CD4-positive, alpha-beta T cell treated with Interleukin-2 at 100 ng/mL for 4 hours (primary cell): ENCODE measurements at places on chromosomes 4 and X.

DNA sequence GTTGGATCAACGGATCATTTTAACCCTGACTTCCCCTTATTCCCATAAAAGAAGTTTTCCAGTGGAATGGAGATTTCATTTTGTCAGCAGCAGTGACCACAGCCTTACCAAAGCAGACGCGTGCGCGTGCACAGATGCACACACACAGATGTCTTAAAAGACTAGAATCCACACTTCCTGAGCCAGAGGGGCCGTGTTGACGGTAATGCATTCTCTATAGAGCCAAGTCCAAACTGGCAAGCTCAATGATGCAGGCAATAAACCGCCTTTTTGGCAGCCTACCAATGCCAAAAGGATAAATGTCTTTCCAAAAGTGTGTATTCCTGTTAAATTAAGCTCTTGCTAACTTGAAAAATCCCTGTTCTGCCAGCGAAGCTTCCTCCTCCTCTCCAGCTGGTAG, 18.8 kb upstream of the CLDN34 start:
- no peak for DNase-seq

DNA sequence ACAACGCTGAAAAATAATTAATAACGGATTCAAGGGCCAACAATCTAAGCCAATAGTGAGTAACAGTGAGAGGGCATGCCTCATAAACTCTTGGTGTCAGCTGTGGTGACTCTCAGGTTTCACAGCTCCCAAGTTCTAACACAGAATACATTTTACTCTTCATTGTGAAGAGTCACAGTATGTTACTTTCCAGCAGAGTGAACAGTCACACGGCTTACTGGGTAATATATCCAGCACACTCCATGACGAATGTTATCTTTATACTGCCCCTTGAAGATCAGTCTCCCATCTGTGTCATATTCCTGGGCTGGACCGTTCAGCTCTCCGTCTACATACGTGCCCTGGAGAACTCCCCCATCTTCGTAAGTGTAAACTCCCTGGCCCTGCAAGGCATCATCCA, 23.1 kb downstream of the SETD7 start:
- DNase-seq, result no peak

GRCh38 chr4:110033355-110034025, 120.8 kb downstream of the EGF start:
- no peak for DNase-seq

DNA sequence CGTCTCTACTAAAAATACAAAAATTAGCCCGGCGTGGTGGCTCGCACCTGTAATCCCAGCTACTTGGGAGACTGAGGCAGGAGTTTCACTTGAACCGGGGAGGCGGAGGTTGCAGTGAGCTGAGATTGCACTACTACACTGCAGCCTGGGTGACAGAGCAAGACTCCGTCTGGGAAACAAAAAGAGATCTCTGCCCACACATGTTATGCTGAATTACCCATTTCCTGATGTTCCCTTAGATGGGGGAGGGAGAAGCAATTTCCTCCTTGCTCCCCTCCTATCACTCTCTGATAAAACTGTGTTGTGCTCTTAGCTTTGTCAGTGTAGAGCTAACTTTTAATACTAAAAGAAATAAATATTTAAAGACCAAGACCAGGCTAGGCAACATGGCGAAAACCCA, 102.5 kb downstream of the LARP7 start:
- DNase-seq, result no peak

- DNase-seq, result no peak
Measured at GRCh38 chrX:43373032-43373431, 283.1 kb upstream of the MAOA start.

- no peak for DNase-seq
Measured at GRCh38 chr4:138609943-138610350, 367.8 kb upstream of the SLC7A11 start.

- no peak for DNase-seq
Measured at GRCh38 chr4:181701214-181701613, 542.0 kb upstream of the TENM3 start.

- peak; percentile 23 for DNase-seq
Measured at GRCh38 chr4:154626793-154627484, 14.5 kb upstream of the FGG start.

DNA sequence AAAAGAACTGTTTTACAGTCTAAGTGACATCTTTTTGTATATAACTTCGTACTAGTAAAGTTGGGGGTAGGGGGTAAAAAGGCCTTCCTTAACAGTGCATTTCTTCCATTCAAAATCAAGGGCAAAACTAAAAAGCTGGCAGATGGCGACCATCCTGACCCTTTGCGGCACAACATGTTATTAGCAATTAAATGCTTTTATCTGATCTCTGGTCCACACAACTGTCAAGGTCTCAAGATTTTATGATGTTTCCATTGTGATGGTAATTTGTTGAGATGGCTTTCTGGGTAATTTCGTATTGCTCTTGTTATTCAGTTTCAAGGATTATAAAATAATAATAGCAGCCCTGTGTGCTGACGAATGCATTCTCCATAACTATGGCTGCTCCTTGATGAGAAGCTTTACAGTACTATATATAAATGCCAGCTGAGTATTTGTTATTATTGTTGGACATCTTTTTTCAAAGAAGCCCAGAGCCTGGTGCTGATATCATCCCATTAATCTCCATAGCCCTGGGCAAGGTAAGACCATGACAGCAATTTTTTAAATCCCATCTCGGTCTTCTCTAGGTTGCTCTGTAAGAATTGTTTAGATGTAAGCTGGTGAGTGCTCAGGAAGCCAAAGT, 89.5 kb downstream of the CBR4 start:
- no peak for DNase-seq

DNA sequence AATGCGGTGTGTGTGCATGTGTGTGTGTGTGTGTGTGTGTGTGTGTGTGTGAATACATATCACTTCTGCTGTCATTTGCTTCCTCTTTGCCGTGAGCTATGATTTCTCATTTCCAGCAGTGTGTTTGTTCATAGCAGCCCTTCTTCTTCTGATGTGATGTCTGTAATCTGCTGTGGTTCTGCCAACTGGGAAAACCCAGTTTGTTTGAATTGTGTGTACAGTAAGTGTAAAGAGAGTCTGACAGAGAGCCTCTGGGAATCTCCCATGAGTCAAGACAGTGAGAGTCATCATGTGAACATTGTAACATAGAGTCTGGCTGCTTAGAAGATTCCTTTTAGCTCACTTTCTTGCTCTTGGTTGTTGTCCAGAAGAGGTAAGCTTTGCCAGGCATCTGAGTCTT, 8.4 kb upstream of the NWD2 start:
- DNase-seq, result no peak

DNA sequence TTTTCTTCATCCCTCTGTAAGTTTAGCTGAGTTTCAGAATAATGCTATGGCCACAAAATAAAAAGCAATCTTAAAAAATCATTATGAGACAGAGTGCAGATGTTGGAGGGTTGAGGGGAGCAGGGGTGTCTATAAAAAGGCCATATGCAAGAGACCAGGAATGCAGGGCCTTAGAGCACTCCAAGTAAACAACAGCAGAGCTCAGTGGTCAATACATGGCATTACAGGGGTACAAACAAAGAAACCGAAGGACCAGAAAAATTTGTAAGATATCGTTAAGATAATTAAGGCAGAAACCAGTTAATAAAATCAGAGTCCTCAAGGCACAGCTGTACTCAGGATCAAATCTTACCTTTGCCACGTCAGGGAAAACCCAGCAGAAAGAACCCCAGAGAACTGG, 28.4 kb upstream of the NDST3 start:
- DNase-seq, result no peak

DNA sequence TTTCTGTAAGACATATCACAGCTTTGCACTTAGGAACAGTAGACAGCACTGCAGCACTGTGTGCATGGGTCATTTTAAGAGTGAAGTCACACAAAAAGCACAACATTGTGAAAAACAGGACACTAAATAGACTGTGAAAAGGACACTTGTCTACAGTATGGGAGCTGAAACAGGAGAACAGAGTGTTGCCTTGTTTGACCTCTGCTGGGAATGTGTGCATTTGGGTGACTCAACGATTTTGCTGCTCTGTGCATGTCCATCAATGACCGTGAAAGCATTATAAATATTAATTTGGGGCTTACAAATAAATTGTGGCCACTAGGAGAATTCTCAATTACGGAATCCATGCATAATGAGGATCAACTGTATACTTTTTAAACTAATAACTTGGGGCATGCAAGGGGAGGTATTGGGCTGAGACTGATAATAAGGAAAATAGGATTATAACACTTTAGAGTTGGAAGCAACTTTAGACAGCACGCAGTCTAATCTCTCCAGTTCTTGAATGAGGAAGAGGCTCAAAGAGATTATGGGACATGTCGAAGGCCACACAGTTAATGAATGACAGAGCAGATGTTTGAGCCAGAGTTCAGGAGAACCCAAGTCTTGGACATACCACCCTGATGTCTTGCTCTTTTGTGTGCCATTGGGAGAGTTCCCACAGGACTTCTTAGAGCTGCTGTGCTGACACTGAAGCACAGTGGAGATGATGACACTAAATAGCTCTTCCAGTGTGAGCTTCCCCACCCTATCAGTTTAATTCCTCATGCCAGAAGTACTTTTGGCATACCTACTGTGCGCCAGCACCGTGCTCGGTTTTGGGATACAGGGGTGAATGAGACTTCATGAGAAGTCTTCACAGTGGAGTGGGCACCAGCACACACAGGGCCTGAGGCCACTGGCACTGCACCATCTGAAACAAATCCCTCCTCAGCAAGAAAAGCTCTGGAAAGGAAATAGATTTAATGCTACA, 79.3 kb downstream of the FRAS1 start:
- DNase-seq, result no peak

GRCh38 chr4:142554412-142554811, 291.7 kb downstream of the INPP4B start:
- no peak for DNase-seq
